ENCODE measurements at places on chromosomes 12 and 14.

- DNase-seq, result peak; percentile 19
Measured at GRCh38 chr12:13074396-13075117, 28.9 kb downstream of the GSG1 start.

- DNase-seq, result no peak
Measured at GRCh38 chr14:96274543-96274942, 18.5 kb downstream of the BDKRB1 start.

- DNase-seq, result no peak
Measured at GRCh38 chr14:52369305-52369801, 55.2 kb downstream of the PTGER2 start.

DNA sequence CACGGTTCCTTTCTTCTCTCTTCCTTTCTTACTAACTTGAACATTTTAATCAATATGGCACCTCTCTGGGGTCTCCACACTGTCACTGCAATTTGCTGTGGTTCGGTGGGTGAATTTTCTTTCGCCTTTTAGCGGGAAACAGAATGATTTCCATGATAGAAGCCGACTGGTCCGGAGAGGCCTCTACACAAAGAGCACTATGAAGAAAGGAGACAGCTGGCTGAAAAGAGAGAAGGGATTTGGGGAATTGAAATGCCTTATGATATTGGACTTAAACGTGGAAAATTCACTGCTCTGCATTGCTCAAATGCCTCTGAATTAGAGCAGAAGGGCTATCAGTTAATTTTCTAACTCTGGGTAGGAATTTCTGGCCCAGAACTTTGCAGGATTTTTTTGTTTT, 55.9 kb downstream of the KCNA5 start:
- no peak for DNase-seq

DNA sequence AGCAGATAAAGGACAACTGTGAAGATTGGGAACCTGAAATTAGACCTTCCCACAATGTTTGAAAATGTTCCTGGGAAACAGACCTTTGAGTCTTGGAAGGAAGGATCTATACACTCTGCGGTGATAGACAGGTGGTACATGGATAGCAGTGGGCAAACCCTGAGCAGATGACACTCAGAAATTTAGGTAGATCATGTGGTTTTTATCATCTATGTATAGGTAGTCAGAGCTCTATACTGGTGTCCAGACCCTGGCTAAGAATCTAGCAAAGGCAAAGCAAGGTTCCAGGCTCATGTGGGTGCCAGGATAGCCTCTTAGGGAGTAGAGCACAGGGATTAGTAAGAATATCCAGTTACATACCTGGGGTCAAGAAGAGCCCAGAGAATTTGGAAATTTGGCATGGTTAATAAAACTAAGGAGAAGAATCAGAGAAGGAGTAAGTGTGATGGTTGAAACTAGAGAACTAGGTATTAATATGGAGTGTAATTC, 331.2 kb upstream of the FBXO33 start:
- DNase-seq, result no peak

GRCh38 chr12:25939606-25940005, 18.9 kb upstream of the RASSF8 start:
- no peak for DNase-seq

DNA sequence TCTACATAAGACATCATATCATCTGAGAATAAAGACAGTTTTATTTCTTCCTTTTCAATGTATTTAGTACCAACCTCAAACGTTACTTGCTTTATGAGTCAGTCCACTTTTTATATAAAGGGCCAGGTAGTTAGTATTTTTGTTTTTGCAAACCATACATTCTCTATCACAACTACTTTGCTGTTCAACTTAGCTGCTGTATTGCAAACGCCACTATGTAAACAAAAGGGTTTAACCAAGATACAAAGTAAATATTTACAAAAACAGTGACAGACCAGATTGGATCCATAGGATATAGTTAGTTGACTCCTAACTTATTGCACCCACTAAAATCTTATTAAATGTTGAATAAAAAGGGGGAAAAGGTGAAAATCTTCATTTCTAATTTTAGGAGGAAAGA, 87.7 kb upstream of the FOXG1 start:
- DNase-seq, result no peak

- DNase-seq, result no peak
Measured at GRCh38 chr14:22726012-22726411, 40.5 kb upstream of the OXA1L start.

GRCh38 chr12:122322501-122322900, 56.2 kb upstream of the VPS33A start:
- peak; percentile 24 for DNase-seq

- DNase-seq, result no peak
Measured at GRCh38 chr12:69630191-69630590, 19.5 kb upstream of the LRRC10 start.

GRCh38 chr14:49962621-49963020, 69.7 kb downstream of the ARF6 start:
- DNase-seq, result no peak

DNA sequence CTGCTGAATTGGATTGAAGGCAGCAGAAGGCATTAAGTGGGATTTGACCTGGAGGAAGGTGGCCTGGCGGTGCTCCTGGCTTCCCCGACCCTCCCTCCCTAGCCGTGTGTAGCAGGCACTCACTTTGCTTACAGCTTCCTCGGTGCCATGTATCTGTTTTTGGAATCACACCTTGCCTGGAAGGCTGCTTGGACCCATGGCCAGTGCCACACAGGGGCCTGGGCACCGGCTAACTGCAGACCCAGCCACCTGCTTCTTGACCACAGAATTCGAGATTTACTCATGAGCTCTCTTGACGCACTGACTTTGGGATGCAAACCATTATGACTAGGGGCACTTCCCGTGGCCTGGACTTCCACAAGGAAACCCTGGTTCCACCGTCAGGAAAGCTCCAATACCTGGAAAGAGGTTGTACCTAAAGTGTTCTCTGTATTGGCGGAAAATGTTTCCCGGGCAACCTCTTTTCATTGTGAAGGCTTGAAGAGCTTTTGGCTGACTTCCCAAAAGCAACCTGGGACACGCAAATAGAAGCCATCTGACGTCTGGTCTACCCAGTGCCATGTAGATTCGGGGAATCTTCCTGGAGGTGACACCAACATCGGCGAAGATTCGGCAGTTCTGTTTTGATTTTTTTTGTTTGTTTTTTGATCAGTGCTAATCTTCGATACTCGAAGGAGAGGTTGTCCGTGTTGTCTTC, 125.6 kb upstream of the RTL1 start:
- no peak for DNase-seq

DNA sequence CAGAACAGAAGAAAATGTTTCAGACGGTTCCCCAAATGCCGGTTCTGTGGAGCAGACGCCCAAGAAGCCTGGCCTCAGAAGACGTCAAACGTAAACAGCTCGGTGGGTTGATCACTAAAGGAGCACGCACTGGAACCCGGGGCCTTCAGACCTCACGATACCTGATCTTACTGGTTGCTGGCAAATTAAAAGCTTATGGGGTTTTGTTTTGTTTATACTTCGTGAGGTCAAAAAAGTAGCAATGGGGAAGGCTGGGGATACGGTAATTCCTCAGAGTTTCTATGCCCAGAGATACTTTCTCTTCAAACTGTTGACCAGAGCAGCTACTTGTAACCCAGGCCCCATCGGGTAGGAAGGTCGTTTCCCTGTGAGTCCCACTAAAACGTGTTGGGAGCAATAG, 1.7 kb downstream of the CDKN1B start:
- no peak for DNase-seq

DNA sequence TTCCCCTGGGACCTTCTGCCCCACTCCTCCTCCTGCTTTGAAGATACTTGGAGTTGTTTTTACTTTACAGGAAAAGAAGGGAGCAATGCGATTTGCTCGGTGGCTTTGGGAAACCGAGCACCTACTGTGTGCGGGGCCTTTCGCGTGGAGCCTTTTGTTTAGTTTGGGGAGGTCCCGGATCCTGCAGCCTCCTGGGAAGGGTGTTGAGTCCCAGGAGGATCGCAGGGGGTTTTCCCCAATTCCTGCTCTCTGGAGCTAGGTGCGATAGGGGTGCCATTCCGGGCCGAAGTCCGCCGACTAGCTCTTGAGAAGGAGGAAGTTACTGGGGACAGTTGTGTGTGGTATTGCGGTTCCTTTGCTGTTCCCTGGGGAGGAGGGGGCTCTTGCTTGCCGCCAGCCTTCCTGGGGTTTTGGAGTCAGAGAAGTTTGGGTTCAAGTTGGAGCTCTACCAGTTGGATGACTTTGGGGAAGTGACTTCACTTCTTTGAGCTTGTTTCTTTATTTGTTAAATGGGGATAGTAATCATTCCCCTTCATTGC, 1.1 kb downstream of the BRI3BP start:
- DNase-seq, result no peak

DNA sequence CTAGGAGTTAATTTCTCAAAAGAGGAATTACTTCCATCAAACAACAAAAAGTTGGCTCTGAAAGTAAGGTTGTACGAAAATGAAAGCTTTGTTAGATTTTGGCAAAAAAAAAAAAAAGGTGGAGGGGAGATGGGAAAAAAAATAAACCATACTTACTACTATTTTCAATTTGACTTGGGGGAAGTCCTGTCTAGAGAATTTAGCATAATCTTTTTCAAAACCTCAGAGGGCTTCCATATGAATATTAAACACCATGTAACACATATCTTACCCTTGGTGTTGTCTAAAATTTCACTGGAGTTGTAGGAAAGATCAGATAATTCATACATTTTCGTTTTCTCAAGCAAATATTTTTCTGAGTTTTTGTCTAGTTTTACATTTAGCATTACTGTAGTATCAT, 17.5 kb downstream of the GRIP1 start:
- no peak for DNase-seq

- no peak for DNase-seq
Measured at GRCh38 chr12:122013136-122013535, 8.5 kb upstream of the BCL7A start.

DNA sequence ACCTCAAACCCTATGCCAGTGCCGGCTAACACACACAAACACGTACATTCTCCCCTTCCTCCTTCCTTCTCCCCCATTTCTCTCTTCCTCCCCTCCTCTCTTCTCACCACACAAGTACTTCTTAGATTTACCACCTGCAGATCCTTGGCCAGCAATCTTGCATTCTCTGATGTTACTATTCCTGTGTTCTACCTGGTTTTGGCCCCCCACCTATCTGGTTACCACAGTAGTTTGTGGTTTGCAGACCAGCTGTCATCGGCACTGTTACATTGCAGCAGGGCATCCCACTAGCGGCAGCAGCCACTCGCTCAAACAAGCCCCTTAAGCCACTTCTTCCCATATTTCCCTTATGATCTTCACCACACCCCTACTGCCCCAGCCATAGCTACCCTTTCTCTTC, 3.9 kb downstream of the ABHD4 start:
- no peak for DNase-seq

GRCh38 chr12:93169536-93169935, 208.2 kb upstream of the NUDT4 start:
- no peak for DNase-seq

- no peak for DNase-seq
Measured at GRCh38 chr12:6620137-6620884, 13.1 kb upstream of the CHD4 start.

GRCh38 chr12:69442894-69443293, 27.3 kb upstream of the FRS2 start:
- no peak for DNase-seq

DNA sequence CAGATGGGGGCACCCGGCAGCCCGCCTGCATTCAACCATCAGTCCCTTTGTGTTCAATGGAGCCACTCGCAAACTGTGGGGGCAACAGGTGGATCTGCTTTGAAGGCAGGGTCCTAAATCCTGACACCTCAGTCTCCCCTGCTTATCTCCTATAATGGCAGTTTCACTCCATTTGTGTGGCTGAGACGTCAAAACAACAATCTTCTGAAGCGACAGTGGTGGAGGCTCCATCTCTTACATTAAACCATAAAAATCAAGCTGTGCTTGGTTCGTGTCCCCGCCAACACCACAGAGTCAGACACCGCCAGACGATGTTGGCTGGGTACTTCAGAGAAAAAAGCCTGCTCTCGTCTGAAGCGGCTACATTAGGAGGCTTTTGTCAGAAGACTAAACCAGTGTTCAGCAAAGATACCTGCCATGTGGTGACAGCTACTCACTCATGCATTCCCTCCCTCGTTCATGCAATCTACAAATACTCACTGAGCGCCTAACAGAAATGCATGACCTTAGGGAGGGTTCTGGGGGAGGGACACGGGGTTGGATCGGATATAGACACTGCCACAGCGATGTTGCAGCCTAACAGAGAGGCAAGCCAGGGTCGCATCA, 253.9 kb downstream of the FOXN3 start:
- no peak for DNase-seq

DNA sequence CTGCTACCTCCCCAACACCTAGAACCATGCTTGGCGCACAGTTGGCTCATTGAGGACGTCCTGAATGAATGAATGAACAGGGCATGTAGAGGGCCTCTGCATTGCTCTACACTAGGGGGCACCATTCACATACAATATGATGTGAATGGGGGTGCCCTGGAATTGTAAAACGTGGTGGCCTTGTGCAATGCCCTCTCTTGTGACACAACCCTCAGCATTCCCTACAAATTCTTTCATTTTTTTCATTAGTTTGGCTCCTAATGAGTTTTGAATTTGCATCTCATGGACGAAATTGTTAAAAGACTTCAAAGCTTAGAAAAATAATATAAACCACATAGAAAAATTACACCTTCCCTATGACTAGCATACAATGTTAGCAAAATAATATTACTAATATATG, 2.3 kb upstream of the DIO2 start:
- DNase-seq, result peak; percentile 31

GRCh38 chr12:8644345-8645248, 18.0 kb downstream of the MFAP5 start:
- DNase-seq, result no peak

DNA sequence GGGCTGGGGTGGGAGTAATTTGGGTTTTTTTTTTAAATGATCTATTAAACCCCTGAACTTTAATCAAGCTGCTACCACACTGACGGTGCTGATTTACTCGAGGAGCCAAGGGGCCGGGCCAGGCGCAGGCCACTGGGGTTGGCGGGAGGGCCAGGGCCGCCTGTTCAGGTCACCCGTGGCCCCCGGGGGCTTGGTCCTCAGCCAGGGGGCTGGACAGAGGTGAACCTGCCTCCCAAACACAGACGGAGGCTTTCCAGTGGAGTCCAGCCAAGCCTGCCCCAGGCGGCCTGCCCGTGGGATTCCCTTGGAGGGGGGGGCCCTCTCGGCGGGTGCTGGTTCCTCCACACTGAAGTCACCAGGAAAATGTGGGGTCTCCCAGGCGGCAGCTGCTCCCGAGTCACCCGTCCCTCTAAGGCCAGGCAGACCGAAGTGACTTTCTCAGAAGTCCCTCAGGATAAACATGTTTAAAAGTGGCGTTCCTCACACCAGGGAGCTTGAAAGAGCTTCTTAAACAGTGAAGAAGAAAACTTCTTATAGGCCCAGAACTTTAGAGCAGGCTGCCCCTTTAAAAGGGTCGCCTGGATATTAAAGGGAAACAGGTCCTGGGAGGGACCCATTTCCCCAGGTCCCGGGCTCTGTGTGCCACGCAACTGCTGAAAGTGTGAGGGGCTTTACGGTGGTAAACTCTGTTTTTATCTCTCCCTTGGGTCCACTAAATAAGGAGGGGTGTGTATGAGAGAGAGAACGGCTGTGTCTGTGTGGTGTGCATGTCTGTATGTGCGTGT, 167.2 kb upstream of the GSC start:
- DNase-seq, result no peak

GRCh38 chr12:6697584-6698351, 2.8 kb downstream of the PIANP start:
- peak; percentile 88 for DNase-seq

GRCh38 chr12:111685322-111685810, 390 bp downstream of the BRAP start:
- no peak for DNase-seq

- DNase-seq, result no peak
Measured at GRCh38 chr14:33707716-33708115, 243.2 kb downstream of the EGLN3 start.
